Frontal cortex (tissue), 4 donors: ENCODE measurements at places on chromosomes 12 and 14. TPM values are rescaled to one million over a fixed set of nuclear protein-coding genes. Genes with fewer than 3 reads are reported as not detected.

Gene PTGR2
- total RNA-seq, result 4.9 TPM

Gene TGM1
- 0.82 TPM for total RNA-seq

Gene PZP
- under 0.01 TPM for total RNA-seq

Gene OR6C70
- total RNA-seq, result not detected

Gene MANSC1
- total RNA-seq, result 2.4 TPM

Gene ANKRD33
- total RNA-seq, result not detected

Gene SLC4A8
- total RNA-seq, result 25.3 TPM

Gene WNT1
- not detected for total RNA-seq

Gene LALBA
- not detected for total RNA-seq

Gene P2RX2
- not detected for total RNA-seq

Gene RASSF9
- 0.41 TPM for total RNA-seq

Gene SLC15A4
- total RNA-seq, result 23.6 TPM

Gene BHLHE41
- 0.41 TPM for total RNA-seq

Gene P2RX7
- 1.2 TPM for total RNA-seq

Gene DDN
- 14.7 TPM for total RNA-seq

Gene FAM222A
- 2.9 TPM for total RNA-seq

Gene KRT6A
- not detected for total RNA-seq

Gene TPCN1
- 2.4 TPM for total RNA-seq

Gene NOPCHAP1
- 12.6 TPM for total RNA-seq

Gene JPH4
- 32.2 TPM for total RNA-seq

Gene TAS2R19
- 6.9 TPM for total RNA-seq

Gene HOXC10
- total RNA-seq, result not detected

Gene LRRK2
- total RNA-seq, result 8.6 TPM

Gene CLEC4A
- total RNA-seq, result 1.2 TPM

Gene LTB4R2
- 1.6 TPM for total RNA-seq

Gene CLEC2A
- not detected for total RNA-seq

Gene MMP19
- total RNA-seq, result not detected

Gene SLCO1C1
- total RNA-seq, result 16.7 TPM

Gene AVPR1A
- total RNA-seq, result 14.3 TPM

Gene HOXC12
- total RNA-seq, result not detected

Gene USP44
- total RNA-seq, result 3.7 TPM

Gene RD3L
- not detected for total RNA-seq

Gene RNASE7
- total RNA-seq, result not detected

Gene SERPINA5
- total RNA-seq, result not detected

Gene CYP27B1
- total RNA-seq, result not detected

Gene NXPH4
- 0.82 TPM for total RNA-seq

Gene HSPB8
- total RNA-seq, result 0.41 TPM

Gene KRT2
- total RNA-seq, result not detected

Gene DUSP6
- total RNA-seq, result 38.3 TPM

Gene SLC7A8
- 4.1 TPM for total RNA-seq

Gene PIP4P1
- 33.8 TPM for total RNA-seq

Gene POTEM
- total RNA-seq, result not detected

Gene SLC16A7
- 26.1 TPM for total RNA-seq
